ENCODE measurements at places on chromosomes 6 and 20. TPM values are rescaled to one million over a fixed set of nuclear protein-coding genes. Genes with fewer than 3 reads are reported as not detected.

DLL1 gene
- total RNA-seq: 0.20 TPM

CTSZ gene
- total RNA-seq: 45.0 TPM

KHDC1L gene
- 0.58 TPM for total RNA-seq

CCDC28A gene
- 28.0 TPM for total RNA-seq

CLVS2 gene
- not detected for total RNA-seq

DEFB125 gene
- total RNA-seq: not detected

GLP1R gene
- not detected for total RNA-seq

DEFB115 gene
- not detected for total RNA-seq

BEND6 gene
- total RNA-seq: not detected

KIAA0408 gene
- total RNA-seq: 12.2 TPM

EYA2 gene
- total RNA-seq: 0.28 TPM

TNF gene
- 130 TPM for total RNA-seq

LRRN4 gene
- not detected for total RNA-seq

DNA sequence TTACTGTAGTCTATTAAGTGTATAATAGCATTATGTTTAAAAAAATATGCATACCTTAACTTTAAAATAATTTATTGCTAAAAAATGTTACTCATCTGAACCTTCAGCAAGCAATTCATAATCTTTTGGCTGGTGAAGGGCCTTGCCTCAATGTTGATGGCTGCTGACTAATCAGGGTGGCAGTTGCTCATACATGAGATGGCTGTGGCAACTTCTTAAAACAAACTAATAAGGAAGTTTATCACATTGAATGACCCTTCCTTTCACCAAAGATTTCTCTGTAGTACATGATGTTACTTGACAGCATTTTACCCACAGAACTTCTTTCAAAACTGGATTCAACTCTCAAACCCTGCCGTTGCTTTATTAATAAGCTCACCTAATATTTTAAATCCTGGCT lies 84.0 kb downstream of the TASP1 start:
- DNase-seq: no peak

GRCh38 chr20:21432911-21433310 lies 35.6 kb upstream of the NKX2-4 start:
- DNase-seq: no peak

DNA sequence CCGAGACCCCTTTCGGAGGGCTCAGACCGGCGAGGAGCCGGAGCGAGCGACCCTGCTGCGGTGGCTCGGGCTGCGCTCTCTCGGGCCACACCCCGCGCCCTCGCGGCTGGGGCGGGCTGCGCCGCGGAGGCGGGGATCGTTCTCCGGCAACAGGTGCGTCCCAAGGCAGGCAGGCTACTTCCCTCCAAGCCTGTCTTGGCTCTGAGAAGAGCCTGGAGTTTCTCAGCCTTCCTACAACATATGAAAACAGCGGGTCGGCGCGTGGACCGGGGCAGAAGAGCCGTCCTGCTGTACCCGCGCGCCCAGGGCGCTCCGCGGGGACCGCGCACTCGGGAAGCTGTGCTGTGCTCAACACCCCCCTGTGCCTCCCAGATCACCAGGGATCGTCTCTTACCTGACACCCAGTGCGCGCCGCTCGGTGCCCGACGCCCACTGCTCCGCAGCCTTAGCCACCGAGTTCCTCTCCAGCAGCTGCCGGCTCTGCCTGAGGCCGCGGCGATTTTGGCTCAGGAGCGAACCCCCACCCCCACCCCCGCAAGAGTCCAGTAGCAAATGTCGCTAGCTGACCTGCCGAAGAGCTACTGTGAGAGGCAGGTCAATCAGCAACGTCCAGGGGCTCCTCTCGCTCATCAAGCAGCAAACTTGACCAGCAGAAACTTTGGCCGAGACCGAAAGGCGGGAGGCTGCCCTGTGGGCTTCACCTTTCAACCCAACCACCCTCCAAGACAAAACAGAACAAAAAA lies 3.7 kb upstream of the OLIG3 start:
- DNase-seq: no peak

GRCh38 chr20:40631119-40631631 lies 57.9 kb downstream of the MAFB start:
- DNase-seq: no peak

GRCh38 chr6:166007349-166008263 lies 160.0 kb downstream of the TBXT start:
- no peak for DNase-seq

DNA sequence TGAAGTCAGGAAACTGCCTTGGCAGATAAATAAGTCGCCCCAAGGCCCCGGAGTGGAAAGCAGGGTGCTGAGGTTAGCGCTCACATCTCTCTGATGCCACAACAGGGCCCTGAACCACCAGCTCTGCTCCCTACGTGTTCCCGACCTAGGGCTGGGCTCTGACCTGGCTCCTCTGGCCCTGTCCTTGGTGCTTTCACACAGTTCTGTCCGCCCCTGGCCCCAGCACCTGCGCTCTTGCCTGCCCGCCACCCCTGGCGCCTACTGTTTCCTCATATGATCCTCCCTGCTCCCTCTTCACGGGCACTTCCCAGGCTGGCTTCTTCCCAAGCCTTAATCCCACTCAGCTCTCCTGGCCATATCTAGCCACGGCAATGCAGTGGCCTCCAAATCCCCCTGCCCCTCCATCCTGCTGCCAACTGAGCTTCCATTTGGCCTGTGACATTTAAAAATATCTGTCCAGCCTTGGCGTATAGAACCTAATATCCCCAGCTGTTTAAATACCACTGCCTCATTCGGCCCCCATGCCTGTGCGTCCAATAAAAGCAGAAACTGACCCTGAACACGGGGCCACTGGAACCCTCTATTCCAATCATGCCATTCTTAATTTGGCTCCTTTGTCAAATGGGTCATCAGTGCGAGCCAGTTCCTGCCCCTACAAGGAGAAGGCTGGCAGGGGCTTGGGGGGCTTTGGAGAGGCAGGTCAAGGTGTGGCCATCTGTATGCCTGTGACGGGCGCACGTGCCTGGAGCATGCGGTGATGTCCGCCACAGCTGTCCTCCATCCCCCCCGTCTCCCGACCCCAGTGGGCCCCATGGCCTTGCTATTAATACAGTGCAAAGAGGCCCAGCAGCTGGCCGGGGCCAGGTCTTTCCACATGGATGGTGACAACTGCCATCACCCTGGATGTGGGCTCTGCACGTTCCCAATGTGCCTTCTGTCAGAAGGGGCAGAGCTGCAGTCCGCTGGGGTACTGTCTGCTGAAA lies 27.7 kb downstream of the GNAS-AS1 start:
- DNase-seq: no peak

DNA sequence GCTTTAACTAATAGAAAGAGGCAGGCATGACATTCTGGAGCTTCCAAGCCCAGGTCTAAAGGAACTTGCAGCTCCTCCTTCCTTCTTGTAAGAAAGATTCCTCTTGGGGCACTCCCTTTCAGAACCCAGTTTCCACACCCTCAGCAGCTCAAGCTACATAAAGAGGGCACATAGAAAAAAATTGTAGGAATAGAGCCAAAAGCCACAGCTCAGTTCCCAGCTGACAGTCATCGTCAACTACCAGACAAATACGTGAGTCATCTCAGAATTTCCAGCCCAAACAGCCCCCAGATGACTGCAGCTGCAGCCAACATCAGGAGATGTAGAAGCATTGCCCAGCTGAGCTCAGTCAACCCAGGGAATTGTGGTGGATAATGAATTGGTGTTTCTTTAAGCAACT lies 349.8 kb upstream of the ARID1B start:
- DNase-seq: no peak

DNA sequence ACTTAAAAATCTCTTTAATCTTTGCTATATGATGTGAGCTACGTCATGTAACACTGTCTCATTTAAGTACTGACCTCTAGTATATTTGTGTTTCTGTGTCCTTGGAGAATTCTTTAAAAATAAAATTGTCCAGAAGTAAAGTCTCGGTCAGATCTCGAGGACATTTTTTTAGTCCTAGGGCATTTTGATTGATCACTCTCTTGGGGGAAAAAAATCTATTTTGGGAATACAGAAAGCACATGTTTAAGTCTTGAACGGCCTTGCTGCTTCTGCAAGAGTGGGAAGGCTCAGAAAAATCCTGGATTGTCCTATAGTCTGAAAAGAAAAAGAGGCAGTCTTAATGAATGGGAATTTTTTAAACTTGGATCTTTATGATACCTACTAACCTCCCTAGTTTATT lies 234.3 kb downstream of the UTRN start:
- no peak for DNase-seq

DNA sequence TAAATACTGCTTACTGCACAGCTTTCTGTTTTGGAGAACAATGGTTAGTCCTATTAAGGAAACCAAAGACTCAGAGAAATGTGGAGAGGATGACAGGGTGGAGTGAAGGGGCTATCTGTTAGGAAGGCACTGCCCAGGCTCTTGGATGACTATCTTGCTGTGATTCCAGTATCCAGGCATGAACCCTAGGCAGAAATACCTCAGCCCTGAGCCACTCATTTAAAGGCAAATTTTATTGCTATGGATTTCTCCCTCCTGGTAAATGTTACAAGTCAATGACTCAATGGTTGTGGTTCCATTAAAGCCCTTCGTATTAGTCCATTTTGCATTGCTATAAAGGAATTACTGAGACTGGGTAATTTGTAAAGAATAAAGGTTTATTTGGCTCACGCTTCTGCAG lies 25.9 kb downstream of the ADGRF4 start:
- DNase-seq: no peak

DNA sequence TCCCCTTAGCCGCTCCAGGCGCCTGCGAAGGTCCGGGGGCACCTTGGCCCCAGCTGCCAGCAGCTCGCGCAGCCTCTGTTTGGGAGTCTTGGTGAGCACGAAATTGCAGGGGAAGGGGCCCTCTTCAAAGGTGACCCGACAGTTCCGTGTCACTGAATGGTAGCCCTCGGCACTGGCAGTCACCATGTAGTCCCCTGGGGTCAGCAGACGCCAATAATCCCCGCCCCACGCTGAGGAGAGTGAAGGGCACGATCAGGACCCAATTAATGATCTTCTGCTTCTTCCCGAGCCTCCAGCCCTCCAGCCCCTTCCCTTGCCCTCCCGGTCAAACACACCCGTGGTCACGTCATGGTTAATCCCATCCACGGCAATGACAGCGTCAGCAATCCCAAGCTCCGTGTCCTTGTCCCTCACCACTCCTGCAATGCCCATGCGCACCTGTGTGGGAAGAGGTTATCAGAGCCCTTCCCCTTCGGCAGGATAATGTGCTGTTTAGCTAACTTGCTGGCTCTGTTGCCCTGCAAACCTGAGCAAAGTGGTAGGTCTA lies 6.2 kb downstream of the CPXM1 start:
- DNase-seq: no peak

- no peak for DNase-seq
Observed at GRCh38 chr20:4453359-4453758, 268.4 kb upstream of the PRND start.

DNA sequence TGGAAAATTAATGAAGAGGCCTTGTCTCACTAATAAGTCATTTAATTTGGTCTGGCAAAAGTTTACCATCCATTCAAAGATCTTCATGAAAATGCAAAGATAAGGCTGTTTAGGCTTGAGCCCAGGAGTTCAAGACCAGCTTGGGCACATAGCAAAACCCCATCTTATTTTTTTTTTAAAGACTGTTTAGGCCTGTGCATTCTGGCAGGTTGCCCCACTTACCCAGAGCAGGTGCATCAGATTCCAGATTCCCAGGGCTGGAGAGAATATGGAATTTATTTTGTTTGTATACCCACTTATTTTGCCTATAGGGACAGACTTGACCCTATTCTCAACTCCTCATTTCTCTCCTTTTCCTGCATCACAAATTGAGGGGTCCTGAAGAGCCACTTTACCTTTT lies 5.7 kb downstream of the FOXO3 start:
- no peak for DNase-seq

GRCh38 chr6:11230158-11231107 lies 2.0 kb downstream of the NEDD9 start:
- no peak for DNase-seq

- peak; percentile 75 for DNase-seq
Observed at GRCh38 chr6:20404641-20405032, 3.0 kb downstream of the E2F3 start.

DNA sequence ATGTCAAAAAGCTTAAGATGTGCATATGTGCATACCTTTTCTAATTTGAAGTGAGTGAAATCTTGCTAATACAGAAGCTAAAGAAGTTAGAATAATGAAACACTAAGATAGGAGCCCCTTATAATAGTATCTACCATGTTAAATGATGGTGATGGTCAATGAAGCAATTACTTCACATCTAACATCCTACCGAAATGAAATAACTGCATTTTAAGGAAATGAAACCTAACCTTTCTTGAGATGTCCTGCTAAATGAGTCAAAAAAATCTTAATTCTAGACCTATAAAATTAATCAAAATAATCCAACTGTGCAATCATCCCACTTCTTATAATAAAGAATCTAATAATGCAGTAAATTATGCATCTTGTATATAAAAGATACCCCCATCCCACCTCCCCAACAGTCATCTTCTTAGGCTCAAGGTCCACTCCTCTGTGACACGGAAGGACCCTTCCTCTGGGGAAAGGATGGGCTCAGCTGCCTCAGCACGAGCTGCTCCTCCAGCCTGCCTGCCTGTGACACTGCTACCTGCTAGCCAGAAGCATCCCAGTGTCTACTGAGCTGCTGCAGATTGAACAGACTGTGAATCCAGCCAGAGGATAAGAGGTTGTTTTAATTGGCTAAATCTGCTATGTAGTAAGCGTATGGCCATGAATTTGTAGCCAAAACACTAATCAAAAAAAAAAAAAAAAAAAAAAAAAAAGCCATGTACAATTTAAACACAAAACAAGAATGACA lies 129.6 kb upstream of the BEND3 start:
- no peak for DNase-seq

- DNase-seq: no peak
Observed at GRCh38 chr6:90351696-90352095, 55.1 kb upstream of the BACH2 start.

- DNase-seq: no peak
Observed at GRCh38 chr6:96330884-96331283, 190.7 kb upstream of the UFL1 start.

DNA sequence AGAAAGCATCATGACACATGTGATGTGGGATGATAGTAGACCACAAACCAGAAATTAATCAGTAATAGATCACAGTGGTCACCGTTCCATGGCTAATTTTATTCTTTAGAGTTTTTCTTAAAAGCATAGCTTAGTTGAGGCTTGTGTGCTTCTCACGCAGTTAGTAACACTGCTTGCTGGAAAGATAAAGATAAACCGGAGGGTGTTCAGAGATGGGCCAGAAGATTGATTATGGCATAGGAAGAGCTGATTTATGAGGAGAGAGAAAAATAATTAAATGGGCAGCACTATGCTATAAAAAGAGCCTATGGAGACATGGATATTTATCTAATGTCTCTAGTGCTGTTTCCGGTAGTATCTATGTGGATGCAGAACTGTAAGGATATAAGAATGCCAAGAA lies 173.6 kb downstream of the MMS22L start:
- no peak for DNase-seq

GRCh38 chr6:7914991-7915789 lies 4.6 kb upstream of the TXNDC5 start:
- no peak for DNase-seq

GRCh38 chr20:51597389-51598231 lies 55.1 kb upstream of the NFATC2 start:
- no peak for DNase-seq

GRCh38 chr20:34268851-34269636 lies 27.8 kb downstream of the ASIP start:
- DNase-seq: no peak

- no peak for DNase-seq
Observed at GRCh38 chr6:114739656-114740055, 396.8 kb upstream of the HS3ST5 start.

- no peak for DNase-seq
Observed at GRCh38 chr6:84657486-84657885, 106.9 kb downstream of the TBX18 start.
